PC-3 (cell line): ENCODE measurements at places on chromosomes 7 and 10.

- DNase-seq = no peak
These were observed 14.1 kb upstream of the NT5C2 start for GRCh38 chr10:103207141-103207540.

DNA sequence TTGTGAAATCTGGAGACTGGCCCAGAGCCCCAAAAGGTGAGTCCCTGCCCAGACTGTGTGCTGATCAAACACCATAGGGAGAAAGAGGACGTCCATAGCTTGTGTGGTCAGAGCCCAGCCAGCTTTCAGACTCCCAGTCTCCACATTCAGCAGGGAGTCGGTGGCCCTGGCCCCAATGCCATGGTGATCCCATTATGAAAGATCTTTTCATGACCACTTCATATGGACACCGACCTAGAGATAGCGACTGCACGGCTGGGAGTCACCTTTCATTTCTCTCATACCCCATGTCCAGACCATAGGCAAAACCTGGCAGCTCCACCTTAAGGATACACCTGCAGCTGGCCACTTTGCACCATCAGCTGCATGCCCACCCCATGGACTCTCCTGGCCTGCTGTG lies 126.4 kb downstream of the ARHGAP22 start:
- no peak for DNase-seq

- no peak for DNase-seq
These were observed 100.2 kb upstream of the SAMD8 start for GRCh38 chr10:75011221-75011620.

DNA sequence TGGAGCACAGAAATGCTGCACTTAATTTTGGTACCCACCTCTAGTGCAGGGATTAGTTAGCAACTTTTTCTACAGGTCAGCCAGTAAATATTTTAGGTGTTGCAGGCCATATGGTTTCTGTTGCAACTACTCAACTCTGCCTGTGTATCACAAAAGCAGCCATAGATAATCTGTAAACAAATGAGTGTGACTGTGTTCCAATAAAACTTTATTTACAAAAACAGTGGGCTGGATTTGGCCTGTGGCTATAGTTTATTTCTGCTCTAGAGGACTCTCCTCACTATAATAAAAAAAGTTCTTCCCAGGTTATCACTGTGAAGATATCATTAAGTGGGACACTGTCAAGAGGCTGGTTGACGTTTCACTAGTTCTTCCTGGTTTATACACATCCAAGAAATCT lies 65.8 kb downstream of the DNAJC12 start:
- no peak for DNase-seq

DNA sequence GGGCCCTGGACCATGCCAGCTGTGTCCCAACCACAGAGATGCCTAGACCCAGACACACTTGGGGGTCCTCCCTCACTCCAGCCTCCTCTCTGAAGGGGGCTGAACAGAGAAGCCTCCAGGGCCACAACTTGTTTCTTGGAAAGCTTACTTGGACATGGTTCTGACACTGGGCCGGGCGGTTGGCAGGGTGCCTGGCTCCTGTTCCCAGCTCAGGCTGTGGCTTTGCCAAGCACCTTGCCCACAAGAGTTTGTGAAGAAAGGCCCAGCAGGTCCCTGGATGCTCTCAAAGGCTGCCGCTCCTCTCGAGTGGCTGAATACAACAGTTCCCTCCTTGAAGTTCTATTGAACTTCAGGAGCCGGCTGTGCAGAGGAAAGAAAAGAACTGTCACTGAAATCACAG lies 181.6 kb downstream of the PTPN20 start:
- no peak for DNase-seq

GRCh38 chr7:80601999-80602398 lies 36.4 kb upstream of the CD36 start:
- no peak for DNase-seq

DNA sequence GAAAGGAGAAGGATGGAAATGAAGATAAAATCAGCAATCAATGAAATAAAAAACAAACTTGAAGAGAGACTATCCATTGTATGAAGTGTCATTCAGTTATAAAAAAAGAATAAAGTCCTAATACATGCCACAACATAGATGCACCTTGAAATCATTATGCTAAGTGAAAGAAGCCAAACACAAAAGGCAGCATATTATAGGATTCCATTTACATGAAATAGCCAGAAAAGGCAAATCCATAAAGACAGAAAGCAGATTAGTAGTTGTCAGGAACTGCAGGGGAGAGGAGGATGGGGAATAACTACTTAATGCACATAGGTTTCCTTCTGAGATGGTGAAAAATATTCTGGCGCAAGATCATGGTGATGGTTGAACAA lies 6.6 kb upstream of the PON1 start:
- no peak for DNase-seq

GRCh38 chr10:94085288-94085687 lies 91.6 kb downstream of the PLCE1 start:
- no peak for DNase-seq

GRCh38 chr7:108454674-108455550 lies 1.3 kb downstream of the NRCAM start:
- no peak for DNase-seq

GRCh38 chr10:97090035-97090434 lies 95.7 kb downstream of the SLIT1 start:
- DNase-seq = no peak

- DNase-seq = peak; percentile 30
These were observed 14.4 kb downstream of the TAS2R41 start for GRCh38 chr7:143492043-143492471.

DNA sequence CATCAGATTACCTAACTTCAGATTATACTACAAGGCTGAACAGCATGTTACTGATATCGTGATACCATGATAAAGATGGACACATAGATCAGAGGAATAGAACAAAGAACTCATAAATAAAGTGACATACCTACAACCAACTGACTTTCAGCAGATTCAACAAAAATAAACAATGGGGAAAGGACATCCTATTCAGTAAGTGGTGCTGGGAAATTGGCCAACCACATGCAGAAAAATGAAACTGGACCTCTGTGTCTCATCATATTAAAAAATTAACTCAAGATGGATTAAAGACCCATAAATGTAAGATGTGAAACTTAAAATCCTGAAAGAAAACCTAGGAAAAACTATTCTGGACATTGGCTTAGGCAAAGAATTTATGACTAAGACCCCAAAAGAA lies 158.6 kb downstream of the ZEB1 start:
- DNase-seq = no peak

- DNase-seq = no peak
These were observed 317.3 kb downstream of the ADARB2 start for GRCh38 chr10:1419796-1420610.
